ENCODE measurements at places on chromosomes 2 and 18.

GRCh38 chr2:188786368-188786841, 187.8 kb upstream of the COL3A1 start:
- DNase-seq: no peak

- no peak for DNase-seq
These were observed 29.7 kb downstream of the TWSG1 start for GRCh38 chr18:9364242-9364641.

DNA sequence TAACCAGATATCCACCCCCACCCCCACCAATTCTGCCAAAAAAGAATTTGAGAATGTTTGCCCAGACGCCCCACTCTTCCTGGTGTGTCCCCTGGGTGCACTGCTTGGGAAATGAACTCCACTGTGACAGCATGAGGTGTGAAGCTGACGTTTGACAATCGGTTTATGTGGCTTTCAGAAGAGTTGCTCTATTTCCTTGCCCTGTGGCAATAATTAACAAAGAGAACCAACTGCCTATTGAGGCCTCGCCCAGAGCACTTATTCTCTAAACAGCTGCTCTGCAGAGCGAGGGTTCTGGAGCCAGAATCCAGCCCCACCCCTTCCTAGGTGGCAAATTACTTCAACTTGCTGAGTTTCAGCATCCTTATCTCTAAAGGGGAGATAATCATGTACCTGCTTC, 115.8 kb upstream of the SIX3 start:
- DNase-seq: no peak

- DNase-seq: no peak
These were observed 323.5 kb upstream of the TANK start for GRCh38 chr2:160836755-160837154.

DNA sequence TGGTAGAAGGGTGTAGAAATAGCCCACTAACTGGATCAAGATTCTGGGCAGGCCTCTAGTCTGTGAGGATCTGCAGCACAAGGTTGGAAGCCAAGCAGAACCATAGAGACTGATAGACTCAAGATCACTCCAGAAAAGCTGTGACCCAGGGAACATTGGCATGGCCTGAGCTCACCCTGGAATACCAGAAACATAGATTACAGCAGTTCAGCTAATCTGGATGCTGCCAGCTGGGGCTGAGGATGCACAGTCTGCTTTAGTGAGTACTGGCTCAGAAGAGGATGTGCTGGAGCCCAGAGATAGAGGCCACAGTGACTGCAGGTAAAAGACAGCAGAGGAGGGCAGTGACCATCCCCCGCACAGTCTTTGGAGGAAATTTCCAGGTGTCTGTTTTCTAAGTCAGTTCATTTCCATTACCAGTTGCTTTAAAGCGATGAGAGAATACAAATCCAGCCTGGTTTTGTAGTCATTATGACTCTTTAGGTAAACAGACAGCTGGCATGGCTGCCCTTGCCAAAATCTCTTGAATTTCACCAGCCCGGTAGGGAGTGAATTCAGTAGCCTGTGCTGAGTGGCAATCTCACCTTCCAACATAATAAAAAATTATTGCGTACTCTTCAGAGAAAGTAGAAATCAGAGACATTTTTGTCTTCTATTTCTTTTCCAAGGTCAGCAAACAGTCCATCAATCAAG, 119.2 kb downstream of the ANTXR1 start:
- DNase-seq: no peak

DNA sequence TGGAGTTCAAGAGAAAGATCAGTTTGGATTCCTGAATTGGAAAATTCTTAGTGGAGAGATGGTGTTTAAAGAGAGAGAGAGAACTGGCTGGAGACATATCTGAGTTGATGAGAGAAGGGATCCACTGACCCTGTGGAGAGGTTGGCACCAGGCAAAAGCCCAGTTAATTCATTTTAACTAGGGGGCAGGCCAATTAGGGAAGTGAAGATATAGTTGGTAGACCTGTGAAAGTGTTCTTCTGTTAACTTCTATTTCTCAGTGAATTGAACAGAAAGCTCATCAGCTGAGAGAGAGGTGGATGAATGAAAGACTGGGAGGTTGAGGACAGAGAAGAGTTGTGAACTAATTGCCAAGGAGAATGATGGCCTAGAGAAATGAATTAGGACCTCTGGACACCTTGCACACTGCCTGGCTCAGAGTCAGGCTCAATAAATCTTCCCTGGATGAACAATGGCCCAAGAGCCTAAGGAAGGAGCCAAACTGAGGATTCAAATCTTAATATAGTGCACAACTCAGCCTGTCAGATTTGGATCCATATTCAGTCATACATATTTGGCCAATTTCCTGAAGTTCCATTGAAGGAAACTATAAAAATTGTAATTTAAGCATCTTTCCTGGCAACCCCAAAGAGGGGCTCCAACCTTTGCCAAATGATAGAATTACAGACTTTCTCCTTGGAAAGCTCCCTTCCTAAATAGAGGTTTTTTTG, 82.2 kb upstream of the RMDN2 start:
- no peak for DNase-seq

GRCh38 chr2:232235716-232236115, 142.8 kb upstream of the ALPP start:
- peak; percentile 72 for DNase-seq

Measured in LNCaP clone FGC (cell line).